ENCODE measurements at places on chromosomes 4 and X.

- DNase-seq: no peak
Observed at GRCh38 chrX:149572743-149573142, 14.5 kb downstream of the MAGEA9B start.

DNA sequence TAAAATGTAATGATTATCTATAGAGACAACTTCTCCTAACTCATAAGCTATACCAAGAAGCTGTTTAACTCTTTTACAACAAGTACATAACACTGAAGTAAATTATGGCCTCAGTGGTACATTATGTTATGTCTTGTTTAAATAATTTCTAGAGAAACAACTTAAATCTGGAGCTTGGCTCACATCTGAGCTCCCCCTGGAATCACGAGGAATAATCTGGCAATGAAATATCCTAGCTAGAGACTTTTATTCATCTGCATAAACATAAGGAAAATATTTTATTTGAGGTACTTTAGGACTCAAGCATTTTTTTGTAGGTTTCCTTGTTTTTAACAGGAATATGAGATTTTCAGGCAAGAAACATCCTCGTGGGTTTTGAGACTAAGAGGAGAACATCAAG lies 354.7 kb upstream of the SLC7A11 start:
- DNase-seq: no peak

DNA sequence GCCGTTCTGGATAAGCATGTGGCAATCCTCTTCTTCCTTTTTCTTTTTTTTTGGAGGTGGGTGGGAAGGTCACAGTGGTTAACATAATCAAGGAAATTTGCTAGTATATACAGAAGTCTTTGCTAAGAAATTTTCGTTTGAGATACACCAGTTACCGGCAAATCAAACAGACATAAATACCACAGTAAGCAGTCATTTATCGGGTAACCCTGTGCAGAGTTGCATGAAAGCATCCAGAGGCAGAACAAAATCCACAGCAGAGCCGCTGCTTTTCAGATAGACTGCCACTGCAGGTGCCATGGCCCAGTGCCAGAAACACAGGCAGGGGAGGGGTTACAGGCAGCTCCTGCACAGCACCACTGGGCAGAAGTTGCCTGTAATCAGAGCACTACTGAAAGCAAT lies 179.1 kb upstream of the MAB21L2 start:
- no peak for DNase-seq

DNA sequence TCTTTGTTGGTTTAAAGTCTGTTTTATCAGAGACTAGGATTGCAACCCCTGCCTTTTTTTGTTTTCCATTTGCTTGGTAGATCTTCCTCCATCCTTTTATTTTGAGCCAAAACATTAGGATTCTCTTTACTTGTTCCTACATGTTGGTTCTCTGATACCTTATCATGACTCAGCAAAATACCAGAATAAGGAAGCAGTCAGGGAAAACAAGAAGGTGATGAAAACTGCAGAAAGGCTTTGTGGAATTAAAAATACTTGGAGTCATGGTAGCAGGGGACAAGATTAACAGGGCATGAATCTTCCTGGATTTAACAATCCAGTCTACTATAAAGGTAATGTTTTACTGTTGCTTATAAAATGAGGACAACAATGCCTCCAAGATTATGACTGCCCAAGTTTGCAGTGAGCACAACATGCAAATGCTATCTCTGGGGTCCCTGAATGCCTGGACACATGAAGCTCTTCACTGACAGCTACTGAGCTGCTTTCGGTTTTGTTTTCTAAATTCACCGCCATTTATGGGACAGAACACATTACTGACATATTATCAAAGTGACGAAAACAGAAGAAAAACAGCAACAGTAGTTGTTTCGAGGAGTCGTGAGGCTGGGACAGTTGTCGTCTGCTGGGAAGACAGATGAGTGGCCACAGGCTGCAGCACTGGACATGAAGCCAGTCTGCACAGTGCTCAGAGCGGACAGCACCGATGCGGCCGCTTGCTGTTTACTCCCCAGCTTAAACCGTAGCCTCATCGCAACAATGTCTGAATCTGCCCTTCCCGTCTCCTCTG lies 174.5 kb upstream of the DKK2 start:
- no peak for DNase-seq

- peak; percentile 72 for DNase-seq
Observed at GRCh38 chr4:141705747-141706377, 69.5 kb downstream of the IL15 start.

DNA sequence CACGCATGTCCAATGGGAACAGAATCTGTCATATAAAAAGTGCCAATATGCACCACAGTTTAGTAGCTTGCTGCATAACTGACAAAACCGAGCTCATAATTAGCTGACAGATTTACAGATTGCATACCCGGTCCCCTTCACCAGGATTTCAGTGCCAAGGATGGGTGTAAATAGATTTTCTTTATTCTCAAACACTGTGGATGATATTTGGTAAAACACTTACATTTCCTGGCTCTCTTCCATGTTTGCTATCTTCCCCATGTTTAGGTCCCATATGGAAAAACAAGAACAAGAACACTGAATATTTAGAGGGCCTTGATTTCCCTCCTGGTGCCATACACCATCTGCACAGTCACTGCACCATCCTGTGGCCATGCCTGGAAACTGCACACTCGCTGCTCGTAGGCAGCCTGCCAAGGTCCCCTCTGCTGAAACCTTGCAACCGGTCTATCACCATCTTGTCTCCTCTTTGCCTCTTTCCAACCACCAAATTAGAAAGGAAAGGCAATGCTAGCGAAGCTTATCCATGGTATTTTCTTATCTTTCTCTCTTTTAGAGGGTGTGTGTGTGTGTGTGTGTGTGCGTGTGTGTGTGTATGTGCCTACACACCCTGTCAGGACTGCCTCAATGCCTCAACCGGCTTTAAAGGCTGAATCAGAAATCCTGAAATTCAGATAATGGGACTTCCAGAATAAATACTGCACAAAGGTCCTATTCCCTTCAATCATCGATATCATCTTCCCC lies 124.2 kb upstream of the MBNL3 start:
- no peak for DNase-seq

- DNase-seq: no peak
Observed at GRCh38 chrX:68794461-68794860, 34.4 kb upstream of the EFNB1 start.

DNA sequence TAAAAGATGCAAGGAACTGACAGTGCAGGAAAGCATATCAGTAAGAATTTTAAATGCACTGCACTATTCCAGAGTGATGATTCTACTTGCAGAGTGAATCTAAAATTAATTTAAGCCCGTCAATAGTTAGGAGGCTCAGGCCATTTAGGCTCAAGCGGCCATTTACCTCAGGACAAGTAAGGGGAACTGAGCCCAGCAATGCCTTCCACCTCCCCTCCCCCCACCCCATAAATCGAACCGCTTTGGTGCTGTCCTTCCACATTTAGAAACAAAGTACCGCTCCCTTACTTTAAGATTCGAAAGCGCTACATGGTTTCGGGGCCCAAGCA lies 665 bp downstream of the RBM41 start:
- DNase-seq: peak; percentile 11

- DNase-seq: no peak
Observed at GRCh38 chr4:14701896-14702295, 300.4 kb upstream of the CPEB2 start.

GRCh38 chrX:135112096-135112729 lies 8.1 kb downstream of the ETDB start:
- peak; percentile 1 for DNase-seq

- DNase-seq: no peak
Observed at GRCh38 chr4:185998791-185999190, 70.2 kb upstream of the TLR3 start.

- no peak for DNase-seq
Observed at GRCh38 chr4:128163177-128164117, 102.3 kb downstream of the LARP1B start.

- peak; percentile 38 for DNase-seq
Observed at GRCh38 chrX:117895418-117895817, 221.2 kb downstream of the KLHL13 start.

- DNase-seq: no peak
Observed at GRCh38 chrX:151004085-151004484, 20.9 kb downstream of the HMGB3 start.

- no peak for DNase-seq
Observed at GRCh38 chr4:70880739-70881138, 21.4 kb upstream of the MOB1B start.

- DNase-seq: no peak
Observed at GRCh38 chrX:9562851-9563250, 98.0 kb downstream of the TBL1X start.

- DNase-seq: no peak
Observed at GRCh38 chr4:105921301-105921700, 26.0 kb downstream of the NPNT start.

- no peak for DNase-seq
Observed at GRCh38 chrX:47186096-47186740, 7.4 kb upstream of the UBA1 start.

GRCh38 chr4:6268650-6269615 lies 717 bp upstream of the WFS1 start:
- DNase-seq: no peak

DNA sequence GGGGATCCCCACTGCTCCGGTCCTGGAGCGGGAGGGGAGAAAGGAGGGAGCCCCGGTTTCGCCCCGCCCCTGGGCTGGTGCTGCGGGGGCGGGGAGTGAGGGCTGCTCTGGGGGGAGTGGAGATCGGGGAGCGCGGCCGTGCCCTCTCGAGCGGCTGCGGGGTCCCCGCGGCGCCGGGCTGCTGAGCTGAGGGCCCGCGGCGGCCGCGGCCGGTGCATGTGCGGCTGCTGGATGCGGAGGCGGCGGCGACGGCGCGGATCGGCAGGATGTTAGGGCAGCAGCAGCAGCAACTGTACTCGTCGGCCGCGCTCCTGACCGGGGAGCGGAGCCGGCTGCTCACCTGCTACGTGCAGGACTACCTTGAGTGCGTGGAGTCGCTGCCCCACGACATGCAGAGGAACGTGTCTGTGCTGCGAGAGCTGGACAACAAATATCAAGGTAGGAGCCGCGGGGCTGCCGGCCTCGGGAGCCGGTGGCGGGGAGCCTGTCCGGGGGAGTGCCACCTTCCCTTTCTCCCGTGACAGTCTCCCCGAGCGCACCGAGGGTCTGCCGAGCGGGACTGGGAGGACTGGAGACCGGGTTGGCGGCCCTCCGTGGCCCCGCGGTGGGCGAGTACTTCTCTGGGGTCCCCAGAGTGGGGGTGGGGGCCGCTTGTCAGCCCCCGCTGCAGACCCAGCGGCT lies at the start of gene ING2:
Gene ING2, plus strand, starts transcription at position 129 of the 681 bp plus-strand sequence. Its CDS starts 138 bp downstream, at position 267.
- peak; percentile 68 for DNase-seq

GRCh38 chr4:106266201-106266600 lies 49.8 kb downstream of the TBCK start:
- DNase-seq: peak; percentile 42

GRCh38 chr4:16732741-16733140 lies 165.7 kb downstream of the LDB2 start:
- no peak for DNase-seq

DNA sequence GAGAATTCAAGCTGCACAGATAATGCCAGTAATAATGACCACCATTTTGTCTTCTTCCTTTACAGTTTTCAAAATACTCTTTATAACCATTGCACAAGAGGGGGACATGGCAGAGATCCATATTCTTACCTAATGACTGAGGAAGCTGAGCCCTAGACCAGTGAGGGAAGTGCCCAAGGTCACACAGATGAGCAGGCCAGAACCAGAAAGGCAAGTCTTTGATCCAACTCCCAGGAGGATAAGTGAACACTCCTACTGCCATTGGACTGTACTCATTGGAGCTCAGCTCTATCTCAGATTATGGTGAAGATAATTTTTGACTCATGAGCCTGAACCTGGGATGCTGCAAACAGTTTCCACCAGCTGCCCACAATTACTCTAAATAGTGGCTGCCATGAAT lies 28.6 kb downstream of the AMER1 start:
- peak; percentile 4 for DNase-seq

GRCh38 chr4:68110441-68110840 lies 19.2 kb downstream of the TMPRSS11F start:
- DNase-seq: no peak

DNA sequence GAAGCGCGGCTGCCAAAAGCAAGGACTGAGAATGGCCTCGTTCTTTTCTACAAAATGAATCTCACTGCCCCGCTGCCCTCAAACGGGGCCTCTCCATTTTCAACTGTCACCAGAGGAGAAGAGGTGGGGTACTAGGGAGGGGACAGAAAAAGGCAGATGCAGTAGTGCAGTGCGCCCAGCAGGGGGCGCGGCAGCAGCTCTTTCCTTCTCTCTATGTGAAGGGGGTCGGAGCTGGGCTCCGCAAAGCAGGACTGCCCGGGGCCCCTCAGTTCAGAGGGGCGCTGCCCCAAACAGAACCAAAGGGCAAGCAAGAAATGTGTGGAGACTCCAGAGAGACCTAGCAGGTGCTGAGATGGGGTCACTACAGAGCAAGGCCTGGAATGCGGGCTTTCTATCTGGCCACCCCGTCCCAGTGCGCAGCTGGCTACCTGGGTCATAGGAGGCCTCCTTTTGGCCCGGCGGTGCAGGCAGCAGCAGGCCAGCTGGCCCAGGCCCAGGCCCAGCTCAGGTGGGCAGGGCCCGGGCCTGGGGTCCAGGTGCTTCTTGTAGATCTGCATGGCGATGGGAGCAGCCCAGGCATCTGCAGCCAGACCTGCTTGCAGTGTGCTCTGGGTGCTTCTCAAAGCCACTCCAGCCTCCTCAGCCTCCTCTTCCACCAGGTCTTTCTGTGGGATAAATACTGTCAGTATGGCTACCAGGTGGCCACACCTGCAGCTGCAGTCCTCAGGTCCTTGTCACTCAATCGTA lies 5.9 kb downstream of the IRAK1 start:
- peak; percentile 28 for DNase-seq

GRCh38 chr4:105858466-105859040 lies 36.7 kb upstream of the NPNT start:
- no peak for DNase-seq

DNA sequence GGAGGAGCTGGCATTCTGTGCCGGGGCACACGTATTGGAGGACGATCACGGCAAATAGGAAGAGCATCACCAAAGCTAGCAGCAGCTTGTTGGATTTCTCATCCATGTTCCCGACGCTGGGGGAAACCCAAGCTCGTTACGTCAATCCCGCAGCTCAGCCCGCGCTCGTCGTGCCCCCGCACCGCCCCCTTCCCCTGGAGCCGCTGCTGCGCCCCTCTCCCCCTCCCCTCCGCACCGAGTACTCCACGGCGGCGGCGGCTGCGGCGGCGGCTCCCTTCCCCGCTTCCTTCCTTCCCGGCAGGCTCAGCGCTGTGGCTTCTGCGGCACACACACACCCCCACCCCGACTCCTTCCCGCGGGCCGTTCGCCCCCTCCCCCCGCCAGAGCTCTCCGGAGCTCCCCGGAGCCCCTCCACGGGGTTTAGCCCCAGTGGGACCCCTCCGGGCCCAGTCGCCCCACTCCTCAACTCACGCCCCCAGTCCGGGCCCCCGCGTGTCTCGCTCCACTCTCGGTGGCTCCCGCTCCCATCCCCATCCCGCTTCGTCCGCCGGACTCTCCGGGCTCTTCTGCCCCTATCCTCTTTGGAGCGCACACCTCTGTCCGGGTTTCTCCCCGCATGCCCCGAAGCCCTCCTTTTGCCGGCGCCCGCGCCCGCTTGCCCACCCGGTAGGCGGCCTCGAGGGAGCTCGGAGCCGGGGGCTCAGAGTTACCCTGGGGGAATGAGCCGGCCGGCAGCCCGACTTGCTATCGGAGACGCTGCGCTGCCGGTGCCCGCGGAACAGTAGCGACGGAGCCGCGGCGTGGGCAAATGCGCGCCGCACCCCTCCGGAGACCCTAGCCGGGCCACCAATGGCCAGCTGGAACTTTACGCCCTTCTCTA lies 978 bp downstream of the HS6ST2 start:
- no peak for DNase-seq
